ENCODE measurements at places on chromosomes 2 and 18. TPM values are rescaled to one million over a fixed set of nuclear protein-coding genes. Genes with fewer than 3 reads are reported as not detected.

DNA sequence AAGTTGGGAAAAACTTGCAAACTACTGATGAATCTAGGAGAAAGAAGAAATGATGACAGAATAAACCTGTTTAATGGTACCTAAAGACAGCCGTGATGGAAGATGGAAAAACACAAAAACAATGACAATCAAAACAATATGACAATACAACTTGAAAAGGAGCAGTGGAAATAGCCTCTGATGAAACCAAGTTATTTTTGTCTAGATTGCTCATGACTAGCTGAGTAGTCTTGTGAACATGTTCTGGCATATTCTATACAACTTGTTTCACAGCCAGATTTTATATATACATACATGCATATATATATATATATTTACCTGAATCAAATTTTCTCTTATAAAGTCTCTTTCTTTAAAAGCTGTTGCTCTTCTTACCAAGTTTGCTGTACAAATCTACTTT is 439.1 kb downstream of the TGIF1 start:
- no peak overlapping the region for H3K4me3 ChIP-seq
- DNase-seq, result no peak
- no peaks in the 10 kb centered on the region for H3K4me1 ChIP-seq
- no peak overlapping the region for H3K27ac ChIP-seq
- H3K36me3 ChIP-seq, result no peaks in the 10 kb centered on the region

- H3K27me3 ChIP-seq, result no peaks in the 10 kb centered on the region
- DNase-seq, result no peak
- no peaks in the 10 kb centered on the region for H3K36me3 ChIP-seq
- H3K4me1 ChIP-seq, result no peaks in the 10 kb centered on the region
Measured at GRCh38 chr18:13791181-13791580, 32.8 kb upstream of the MC5R start.

GRCh38 chr2:220583725-220584124 is 956.3 kb downstream of the SLC4A3 start:
- H3K4me3 ChIP-seq, result no peak overlapping the region
- H3K27ac ChIP-seq, result no peak overlapping the region
- no peaks in the 10 kb centered on the region for H3K27me3 ChIP-seq
- H3K36me3 ChIP-seq, result no peaks in the 10 kb centered on the region

GRCh38 chr2:241096979-241097378 is 5.1 kb downstream of the MTERF4 start:
- no peaks in the 10 kb centered on the region for H3K4me1 ChIP-seq
- no peak for DNase-seq
- H3K27ac ChIP-seq, result no peak overlapping the region
- no peaks in the 10 kb centered on the region for H3K27me3 ChIP-seq
- peaks cover 31% of the 10 kb centered on the region for H3K36me3 ChIP-seq

Gene PRKAG3
- not detected for total RNA-seq

Gene SESTD1
- total RNA-seq, result 93.5 TPM

Gene DSC3
- total RNA-seq, result not detected

Data from kidney (tissue), 22 donors.